Urinary bladder (tissue), 4 donors: ENCODE measurements at places on chromosomes 4 and X.
A peak's percentile ranks its signal among the peaks of the same experiment; 100 is the strongest.

DNA sequence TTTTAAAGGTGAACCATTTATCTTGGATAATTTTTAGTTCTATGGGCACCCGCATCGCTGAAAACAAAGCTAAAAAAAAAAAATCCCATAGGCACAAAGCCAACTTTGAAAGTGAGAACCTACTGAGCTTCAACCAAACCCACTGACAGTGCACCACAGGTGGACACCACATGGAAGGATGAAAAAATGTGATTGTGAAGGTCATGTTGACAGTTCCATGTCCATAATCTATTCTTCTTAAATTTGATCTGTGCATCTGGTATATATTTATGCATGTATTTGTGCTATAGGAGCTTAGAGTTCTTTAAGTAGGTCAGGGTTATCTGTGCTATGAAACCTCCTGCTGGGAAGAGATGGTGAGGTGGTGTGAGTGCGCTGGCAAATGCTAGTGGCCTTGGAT, 374.3 kb downstream of the SPRY1 start:
- DNase-seq = no peak

DNA sequence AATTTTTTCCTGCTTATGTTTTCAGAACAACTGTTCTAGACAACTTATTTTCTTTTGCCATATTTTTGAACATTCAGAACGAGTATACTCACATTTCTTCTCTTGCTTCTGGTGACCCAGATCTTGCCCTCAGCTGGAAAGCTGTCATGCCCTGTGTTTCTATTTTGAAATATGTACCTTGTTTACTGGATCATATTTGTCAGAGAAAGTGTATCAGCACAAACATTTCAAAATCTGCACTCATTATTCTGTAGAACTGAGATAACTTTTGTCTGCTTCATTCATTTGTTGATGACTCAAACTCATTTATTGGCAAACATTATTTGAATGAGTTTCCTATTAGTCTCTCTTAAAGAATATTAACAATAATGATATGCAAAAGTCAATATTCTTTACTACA, 46.2 kb upstream of the FAM9A start:
- DNase-seq = no peak

DNA sequence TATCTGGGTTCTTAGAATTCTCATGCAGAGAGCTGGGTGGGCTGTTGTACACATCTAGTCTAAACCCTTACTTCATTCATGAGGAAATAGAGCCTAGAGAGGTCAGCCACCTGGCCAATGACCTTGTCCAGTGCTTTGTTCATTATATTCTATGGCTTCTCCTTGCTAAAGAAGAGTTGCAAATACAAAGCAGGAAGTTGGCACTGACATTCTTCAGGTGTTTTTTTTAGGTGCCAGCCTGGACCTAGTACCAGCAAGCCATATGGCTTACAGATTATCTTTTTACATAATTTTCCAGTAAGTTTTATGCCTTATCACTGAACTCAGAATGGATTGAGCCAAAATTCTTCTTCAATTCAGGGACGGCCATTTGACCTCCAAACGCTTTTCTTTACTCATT, 54.7 kb upstream of the PGM2 start:
- no peak for DNase-seq

- no peak for DNase-seq
These were observed 30.6 kb upstream of the CLNK start for GRCh38 chr4:10715135-10715534.

DNA sequence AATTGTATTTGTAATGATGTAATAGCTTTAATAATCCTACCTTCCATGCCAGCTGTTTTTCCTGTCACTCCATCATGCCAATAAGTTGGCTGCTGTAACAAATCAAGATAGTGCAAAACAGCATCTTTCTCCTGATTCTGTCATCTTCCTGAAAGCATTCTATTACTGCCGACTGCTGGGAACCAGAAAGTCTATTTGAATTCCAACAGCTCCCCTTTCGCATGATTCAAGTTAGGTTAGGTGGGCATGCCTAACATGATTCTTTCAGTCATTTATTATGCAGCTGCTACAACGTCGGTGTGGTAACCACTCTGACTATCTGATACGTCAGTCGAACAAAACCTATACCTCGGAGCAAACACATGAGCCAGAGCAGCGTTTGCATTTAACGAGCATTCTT, 127.9 kb upstream of the DMD start:
- DNase-seq = no peak

- DNase-seq = no peak
These were observed 69.2 kb downstream of the HADH start for GRCh38 chr4:108058685-108059440.

DNA sequence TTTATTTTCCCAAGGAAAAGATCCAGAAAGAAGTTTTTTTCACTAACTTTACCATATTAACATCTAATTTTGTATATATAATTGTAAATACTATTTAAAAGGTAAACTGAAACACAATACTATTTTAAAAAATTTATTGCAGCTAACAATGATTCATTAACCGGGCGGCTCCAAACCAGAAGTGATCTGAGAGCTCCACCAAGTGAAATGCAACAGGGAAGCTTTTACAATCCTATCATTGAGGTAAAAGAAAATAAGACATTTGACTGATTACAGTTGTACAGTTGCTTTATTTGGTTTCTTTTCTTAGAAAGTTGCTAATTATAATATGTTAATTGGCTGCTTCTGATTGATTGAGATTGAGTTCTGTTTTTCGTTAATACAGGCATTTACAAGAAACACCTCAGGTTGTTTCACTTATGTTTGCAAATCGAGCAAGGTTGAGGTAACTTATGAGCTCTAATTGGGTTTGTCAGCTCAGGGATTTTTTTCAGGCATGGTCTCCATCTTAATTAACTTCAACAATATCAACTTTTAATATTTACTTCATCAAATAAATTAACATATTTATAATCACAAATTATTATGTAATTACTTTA, 220.2 kb upstream of the UGT8 start:
- no peak for DNase-seq

- no peak for DNase-seq
These were observed 59.2 kb downstream of the CPLX1 start for GRCh38 chr4:766559-767283.

DNA sequence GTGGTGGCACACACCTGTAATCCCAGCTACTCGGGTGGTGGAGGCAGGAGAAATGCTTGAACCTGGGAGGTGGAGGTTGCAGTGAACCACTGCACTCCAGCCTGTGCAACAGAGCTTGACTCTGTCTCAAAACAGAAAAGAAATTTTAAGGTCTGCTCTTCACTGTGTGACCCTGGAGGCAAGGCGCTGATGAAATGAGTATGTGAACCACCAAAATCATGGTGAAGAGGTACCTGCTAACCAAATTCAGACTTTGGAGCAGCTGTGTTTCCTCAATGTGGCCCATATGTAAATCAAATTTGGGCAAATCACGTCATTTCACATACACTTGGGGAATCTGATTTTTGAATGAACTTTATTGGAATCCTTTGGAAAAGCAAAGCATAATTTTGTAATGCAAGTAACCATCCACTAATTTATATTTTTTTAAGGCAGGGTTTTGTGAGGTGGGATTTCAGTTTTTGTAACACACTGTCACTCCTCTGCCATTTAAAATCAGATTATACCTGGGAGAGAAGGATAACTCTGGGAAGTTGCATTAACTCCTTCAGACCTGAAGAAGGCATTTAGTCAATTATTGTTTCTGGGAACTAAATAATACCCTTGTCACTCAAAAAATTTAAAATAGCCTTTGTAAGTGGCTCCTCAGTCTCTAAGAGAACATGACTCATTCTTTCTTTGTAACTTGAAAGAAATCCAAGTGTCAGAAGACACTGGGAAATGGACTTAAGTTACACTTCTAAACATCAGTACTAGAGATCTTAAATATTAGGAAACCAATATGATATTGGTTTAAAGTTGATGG, 24.0 kb downstream of the DOCK11 start:
- no peak for DNase-seq

GRCh38 chr4:26151615-26152014, 169.2 kb upstream of the RBPJ start:
- no peak for DNase-seq

- DNase-seq = no peak
These were observed 88.3 kb downstream of the ZAR1 start for GRCh38 chr4:48578132-48578968.

- no peak for DNase-seq
These were observed 99.5 kb upstream of the CTSO start for GRCh38 chr4:156053174-156053573.

GRCh38 chrX:125236955-125237354, 82.7 kb upstream of the TEX13C start:
- no peak for DNase-seq

DNA sequence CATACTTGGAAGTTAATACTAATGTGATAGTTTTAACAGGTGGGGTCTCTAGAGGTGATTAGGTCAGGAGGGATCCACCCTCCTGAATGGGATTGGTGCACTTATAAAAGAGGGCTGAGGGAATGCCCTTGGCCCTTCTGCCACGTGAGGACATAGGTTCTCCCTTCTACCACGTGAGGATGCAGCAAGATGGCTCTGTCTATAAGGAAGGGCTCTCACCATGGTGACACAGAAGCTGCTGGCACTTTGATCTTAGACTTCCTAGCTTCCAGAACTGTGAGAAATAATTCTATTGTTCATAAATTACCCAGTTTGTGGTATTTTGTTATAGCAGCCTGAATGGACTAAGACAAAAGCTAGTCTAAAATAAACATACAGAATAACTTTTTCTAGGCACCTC, 1.0 kb downstream of the AADAT start:
- DNase-seq = no peak

GRCh38 chrX:16836371-16836770, 33.8 kb downstream of the RBBP7 start:
- no peak for DNase-seq

DNA sequence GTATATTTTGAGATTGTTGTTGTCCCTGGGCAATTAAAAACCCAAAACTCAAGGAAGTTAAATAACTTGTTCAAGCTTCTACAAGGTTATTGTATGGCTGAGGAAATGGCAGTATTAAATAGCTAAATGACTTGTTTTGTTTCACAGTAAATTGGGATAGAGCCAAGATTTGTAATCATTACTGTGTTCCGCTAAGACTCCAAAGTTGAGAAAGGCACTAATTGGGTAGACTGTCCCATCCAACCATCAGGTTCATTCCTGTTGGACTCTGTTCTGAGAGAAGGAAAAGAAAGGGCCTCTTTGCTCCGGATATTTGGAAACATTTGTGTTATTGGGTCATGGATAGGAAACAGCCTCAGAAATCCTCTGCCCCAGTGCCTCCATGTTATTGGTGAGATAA, 82.2 kb downstream of the DCLK2 start:
- no peak for DNase-seq

- no peak for DNase-seq
These were observed 213.1 kb upstream of the HDX start for GRCh38 chrX:84715315-84715714.

GRCh38 chr4:184191267-184191666, 26.4 kb downstream of the ENPP6 start:
- DNase-seq = no peak

DNA sequence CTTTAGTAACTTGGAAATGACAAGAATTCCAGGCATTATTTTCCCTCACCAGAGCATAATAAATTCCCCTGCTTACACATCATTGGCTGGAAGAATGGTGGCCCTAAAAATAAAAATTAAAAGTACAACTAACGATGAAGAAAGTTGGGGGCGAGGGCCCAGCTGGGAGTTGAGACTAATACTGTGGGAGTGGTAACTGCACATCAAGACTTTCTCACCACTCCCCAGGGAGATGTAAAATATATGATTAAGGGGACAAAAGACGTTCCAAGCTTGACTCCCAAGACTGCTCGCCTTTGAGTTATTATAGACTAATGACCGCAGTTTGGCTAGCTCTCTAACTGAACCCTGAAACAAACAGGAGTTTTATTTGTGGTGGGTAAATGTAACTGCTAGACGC, 30.0 kb downstream of the SMIM31 start:
- DNase-seq = no peak

DNA sequence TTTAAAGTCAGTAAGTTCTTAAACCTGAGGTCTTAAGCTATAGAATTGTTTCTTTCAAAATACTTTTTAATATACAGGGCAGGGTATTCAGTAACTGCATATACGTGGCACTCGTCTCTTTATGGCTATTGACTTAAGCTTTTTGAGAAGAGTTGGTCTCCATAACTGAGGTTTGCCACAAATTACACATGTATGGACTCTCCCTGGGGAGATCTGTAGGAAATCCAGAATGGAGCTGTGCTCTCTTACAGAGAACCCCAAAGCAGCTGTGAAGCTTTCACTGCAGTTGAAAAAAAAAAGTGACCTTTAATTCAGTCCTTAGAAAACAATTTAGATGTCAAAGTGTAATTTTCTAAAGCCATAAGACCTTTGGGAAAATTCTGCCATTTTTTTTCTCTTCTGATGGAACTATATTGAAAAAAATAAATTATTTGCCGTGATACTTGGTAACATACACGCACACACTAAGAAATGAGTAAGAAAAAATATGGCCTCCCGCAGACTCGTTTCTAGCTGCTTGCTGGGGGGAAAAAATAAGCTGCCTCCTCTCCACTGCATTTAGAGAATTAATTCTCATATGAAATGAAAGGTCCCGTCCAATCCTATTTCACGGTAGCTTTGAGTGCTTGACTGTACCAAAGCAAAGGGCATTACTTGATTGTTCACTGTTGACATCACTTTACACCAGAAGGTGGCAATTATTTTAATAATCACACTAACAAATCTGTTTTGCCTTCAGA, 159.4 kb upstream of the TENM3 start:
- no peak for DNase-seq

- no peak for DNase-seq
These were observed 46.9 kb upstream of the PHKA2 start for GRCh38 chrX:19030805-19031204.

- DNase-seq = peak; percentile 66
These were observed 65.3 kb downstream of the CLNK start for GRCh38 chr4:10619220-10619619.

- DNase-seq = no peak
These were observed 41.8 kb upstream of the HS3ST1 start for GRCh38 chr4:11470438-11471045.

GRCh38 chr4:65665771-65666523, 4.3 kb downstream of the EPHA5 start:
- no peak for DNase-seq

- DNase-seq = no peak
These were observed 282.5 kb downstream of the KLHL13 start for GRCh38 chrX:117834076-117834475.

DNA sequence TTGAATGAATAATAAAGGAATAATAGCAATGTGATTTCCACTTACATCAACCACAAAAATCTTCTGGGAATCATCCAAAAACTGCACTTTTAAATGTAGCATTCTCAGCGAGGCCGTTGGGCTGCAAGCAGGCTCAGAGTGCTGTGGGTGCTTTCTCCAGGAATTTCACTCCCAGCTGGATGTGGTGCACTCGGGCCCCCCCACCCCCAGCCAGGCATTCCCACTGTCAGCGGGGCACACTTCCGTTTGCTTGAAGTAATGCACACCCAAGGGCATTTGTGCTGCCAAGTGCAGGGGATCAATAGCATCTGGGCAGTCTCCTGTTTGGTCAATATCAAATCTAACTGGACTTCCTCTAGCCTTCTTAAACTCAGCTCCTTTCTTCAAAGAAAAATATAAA, at the start of gene FRMD7:
Gene FRMD7 (minus strand): TSS at position 278 of the 400 bp plus-strand sequence. CDS start 176 bp downstream, at position 102.
- no peak for DNase-seq

DNA sequence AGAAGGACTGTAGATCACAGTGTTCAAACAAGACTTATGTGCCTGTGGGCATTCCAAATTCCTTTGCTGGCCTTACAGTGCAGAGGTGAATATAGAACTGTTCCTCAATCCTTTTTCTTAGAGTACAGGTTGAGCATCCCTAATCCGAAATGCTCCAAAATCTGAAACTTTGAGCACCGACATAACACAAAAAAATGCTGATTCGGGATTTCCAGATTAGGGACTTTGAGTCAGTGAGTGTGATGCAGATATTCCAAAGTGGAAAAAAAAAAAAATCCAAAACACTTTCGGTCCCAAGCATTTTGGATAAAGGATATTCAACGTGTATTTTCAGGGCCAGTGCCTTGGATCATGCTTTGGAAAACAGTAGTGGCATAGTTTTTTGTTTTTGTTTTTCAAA, 9.2 kb downstream of the SMS start:
- DNase-seq = no peak
